Muscle of arm (tissue), 14 donors: ENCODE measurements at places on chromosomes 3 and 15. TPM values are rescaled to one million over a fixed set of nuclear protein-coding genes. Genes with fewer than 3 reads are reported as not detected.

The TBL1XR1 gene
- polyA plus RNA-seq: 62.1 TPM

The ALPK3 gene
- polyA plus RNA-seq: 67.0 TPM

The VEPH1 gene
- polyA plus RNA-seq: 2.6 TPM

The ZCWPW2 gene
- 2.3 TPM for polyA plus RNA-seq

The CLSTN2 gene
- 2.5 TPM for polyA plus RNA-seq

The RAD51 gene
- 8.0 TPM for polyA plus RNA-seq

The CPEB1 gene
- 1.0 TPM for polyA plus RNA-seq

The TAGLN3 gene
- 5.0 TPM for polyA plus RNA-seq

The NTRK3 gene
- 2.9 TPM for polyA plus RNA-seq

The RASL12 gene
- polyA plus RNA-seq: 11.9 TPM

GRCh38 chr15:43776718-43777266 lies at the start of gene ELL3:
TSS of gene ELL3 (minus strand) at chr15:43776966. CDS start at chr15:43776901, 65 bp downstream.
- no peak for DNase-seq

DNA sequence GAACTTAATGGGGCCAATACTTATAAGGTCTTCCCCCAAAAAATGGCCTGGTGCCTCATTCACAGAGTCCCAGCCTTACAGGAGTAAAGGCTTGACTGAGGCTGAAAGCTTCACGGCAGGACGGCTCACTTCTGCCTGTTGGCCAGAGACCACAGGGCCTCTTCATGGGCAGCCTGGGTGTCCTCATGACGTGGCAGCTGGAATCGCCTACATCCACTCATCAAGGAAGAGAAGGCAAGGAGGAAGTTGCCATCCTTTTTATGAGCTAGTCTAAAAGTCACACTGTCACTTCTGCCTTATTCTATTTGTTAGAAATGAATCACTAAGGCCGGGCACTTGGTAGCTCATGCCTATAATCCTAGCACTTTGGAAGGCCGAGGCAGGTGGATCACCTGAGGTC lies 89.3 kb upstream of the DGKG start:
- DNase-seq: no peak

- no peak for DNase-seq
Observed at GRCh38 chr3:7744850-7745249, 756.8 kb upstream of the LMCD1 start.

DNA sequence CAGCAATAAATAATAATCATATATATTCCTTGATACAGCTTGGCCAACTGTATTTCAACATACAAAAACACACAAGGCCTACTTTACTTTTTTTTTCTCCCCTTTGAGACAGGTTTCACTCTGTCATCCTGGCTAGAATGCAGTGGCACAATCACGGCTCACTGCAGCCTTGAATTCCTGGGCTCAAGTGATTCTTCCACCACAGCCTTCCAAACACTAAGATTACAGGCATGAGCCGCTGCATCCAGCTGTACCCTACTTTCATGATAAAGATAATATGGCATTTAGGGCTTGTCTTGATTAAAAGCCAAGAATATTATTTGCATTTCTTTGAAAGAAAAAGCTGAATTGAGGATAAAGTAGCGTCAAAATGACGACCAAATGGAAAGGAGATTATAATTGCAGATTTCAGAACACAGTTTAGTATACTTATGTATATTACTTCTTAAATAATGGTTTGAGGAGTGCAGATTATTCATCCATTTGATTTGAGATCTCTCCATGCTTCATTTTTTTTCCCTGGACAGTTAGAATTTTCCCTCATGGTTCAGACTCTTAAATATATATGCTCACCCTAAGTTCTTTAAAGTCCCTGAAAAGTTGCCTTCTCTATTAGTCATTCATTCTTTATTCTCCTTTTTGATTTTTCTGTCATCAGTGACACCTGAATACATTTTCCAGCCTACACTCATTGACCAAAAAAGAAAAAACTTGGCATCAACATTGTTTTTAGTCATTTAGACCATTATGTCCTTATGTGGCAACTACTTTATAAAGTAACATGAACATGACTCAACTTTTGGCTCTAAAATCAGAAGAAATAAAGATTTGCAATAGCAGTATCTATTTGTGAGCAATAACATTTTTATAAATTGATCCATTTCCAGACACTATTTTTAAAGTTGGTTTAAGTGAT lies 48.5 kb upstream of the MLF1 start:
- DNase-seq: no peak

GRCh38 chr3:148605521-148605920 lies 92.2 kb upstream of the AGTR1 start:
- DNase-seq: peak; percentile 45

DNA sequence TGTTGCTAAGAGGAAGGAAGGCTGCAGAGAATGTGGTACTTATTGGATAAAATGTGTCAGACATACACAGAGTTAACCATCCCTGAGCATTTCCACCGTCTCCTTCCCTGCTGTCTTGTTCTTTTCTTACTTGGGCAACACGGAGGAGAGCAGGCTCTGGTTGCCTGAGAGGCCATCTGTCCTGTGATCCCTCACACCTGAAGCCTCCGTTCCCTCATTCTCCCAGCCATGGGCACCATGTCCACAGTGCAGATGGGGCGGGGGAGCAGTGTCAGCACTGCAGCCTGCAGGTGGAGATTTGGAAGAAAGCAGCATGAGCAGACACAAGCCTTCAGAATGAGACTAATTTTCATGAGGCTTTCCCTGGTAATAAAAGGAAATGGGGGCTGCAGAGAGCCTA lies 133.7 kb downstream of the CHCHD6 start:
- DNase-seq: no peak

GRCh38 chr3:126451511-126451910 lies 24.2 kb downstream of the ZXDC start:
- DNase-seq: no peak

- no peak for DNase-seq
Observed at GRCh38 chr3:98869391-98869790, 32.1 kb downstream of the DCBLD2 start.

DNA sequence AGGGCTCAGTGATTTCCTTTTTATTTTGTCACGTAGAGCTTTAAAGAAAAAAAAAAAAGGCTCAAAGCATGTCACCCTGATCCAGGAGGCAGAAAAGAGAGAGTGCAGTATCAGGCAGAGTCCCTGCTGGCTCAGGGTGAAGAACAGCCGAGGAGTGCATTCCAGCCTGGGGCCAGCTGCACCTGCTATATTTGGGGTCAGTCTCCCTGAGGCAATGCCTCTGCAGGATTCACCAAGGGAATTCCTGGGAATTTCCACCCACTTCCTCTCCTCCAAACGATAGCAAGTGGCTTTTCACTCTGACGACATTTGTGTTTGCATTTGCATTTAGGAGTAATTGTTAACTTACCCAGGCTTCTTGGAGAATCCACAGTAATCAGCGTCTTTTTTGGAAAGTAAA lies 202.9 kb upstream of the CTNNB1 start:
- no peak for DNase-seq

DNA sequence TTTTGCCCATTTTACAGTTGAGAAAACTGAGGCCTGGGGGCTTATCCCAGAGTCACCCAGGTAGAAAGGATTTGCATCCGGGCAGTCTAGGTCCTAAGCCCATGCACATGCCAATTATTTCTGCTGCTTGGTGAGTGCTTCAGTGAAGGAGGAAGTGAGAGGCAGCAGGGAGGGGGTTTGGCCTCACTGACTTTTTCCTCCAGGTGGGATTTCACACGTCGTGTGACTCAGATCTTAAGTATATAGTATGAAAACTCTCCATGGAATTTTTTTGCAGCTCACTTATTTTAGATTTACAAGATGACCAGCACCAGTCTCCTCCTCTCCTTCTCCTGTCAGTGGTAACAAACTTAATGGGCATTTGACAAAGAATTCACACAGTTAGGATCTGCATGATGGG lies 4.6 kb downstream of the ITGA11 start:
- no peak for DNase-seq

GRCh38 chr15:92035961-92036360 lies 182.5 kb downstream of the SLCO3A1 start:
- no peak for DNase-seq

- no peak for DNase-seq
Observed at GRCh38 chr3:12445523-12446240, 38.6 kb upstream of the TSEN2 start.

GRCh38 chr3:13650210-13651056 lies 101.5 kb downstream of the FBLN2 start:
- DNase-seq: peak; percentile 77

- DNase-seq: peak; percentile 26
Observed at GRCh38 chr3:124275412-124275811, 283.5 kb upstream of the ROPN1 start.

DNA sequence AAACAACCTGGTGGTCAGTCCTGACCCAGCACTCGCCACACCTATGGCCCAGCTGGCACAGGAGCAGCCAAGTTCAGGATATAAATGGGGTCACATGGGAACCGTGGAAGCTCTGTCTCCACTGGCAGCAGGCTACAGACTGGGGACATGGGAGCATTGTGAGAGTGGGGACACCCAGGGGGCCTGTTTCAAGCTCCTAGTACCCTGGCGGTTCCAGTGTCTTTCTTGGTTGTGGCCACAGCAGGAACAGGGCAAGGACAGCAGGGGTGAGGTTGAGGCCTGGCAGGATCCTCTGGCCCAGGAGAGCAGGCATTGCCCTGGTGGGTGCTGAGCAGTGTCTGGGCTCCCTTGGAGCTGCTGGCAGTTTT lies 1.9 kb downstream of the CSK start:
- no peak for DNase-seq

DNA sequence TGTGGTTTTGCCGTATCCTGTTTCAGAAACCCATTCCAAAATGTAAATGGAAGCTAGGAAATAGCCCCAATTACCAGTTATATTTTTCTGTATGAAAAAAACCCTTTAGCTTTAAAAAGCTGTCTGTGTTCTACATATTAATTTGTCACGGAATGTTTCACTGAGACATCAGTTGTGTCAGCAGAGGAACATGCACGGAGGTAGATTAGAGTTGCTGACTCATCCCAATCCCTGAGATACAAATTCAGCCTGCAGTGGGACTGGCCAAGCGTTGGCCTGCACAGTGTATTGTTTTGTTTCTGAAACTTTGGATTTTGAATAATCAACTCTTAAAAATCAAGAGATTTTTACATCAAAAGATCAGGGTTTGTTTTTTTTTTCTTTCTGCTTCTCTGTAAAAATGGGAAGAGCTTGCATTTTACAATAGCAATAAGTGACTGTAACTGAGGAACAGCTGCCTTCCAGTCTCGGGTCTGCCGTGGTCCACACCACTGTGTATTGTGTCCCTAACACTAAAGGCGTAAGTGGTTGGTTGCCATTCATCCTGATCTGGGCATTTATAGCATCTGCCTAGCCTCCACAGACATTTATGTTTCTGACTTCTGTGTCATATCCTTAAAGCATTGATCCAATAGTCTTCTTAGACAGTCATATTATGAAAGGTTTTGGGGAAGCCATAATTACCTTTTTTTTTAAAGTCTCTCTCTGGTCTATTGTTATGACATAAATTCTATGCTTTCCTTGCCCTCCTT lies 218.1 kb downstream of the ADAMTSL3 start:
- no peak for DNase-seq

- no peak for DNase-seq
Observed at GRCh38 chr3:58383904-58384303, 49.7 kb downstream of the PDHB start.

GRCh38 chr15:68852461-68852860 lies 31.8 kb upstream of the ANP32A start:
- no peak for DNase-seq

DNA sequence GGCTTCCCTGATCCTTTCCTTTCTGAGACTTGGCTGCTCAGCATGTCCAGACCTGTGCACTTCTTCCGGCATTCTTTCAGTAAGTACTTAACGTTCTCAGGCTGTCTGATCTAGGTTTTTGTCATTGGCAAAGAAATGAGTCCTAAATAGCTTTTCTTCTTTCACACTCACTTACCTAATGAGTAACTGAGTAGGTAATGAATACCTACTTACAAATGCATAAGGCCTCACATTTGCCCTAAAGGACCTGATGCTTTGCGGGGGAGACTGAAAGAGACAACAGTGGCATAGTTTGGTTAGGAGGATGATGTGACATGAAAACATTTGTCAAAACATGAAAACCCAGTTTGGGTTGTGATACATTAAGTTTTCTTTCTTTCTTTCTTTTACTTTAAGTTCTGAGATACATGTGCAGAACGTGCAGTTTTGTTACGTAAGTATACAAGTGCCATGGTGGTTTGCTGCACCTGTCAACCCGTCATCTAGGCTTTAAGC lies 516.7 kb upstream of the CFAP20DC start:
- DNase-seq: no peak

DNA sequence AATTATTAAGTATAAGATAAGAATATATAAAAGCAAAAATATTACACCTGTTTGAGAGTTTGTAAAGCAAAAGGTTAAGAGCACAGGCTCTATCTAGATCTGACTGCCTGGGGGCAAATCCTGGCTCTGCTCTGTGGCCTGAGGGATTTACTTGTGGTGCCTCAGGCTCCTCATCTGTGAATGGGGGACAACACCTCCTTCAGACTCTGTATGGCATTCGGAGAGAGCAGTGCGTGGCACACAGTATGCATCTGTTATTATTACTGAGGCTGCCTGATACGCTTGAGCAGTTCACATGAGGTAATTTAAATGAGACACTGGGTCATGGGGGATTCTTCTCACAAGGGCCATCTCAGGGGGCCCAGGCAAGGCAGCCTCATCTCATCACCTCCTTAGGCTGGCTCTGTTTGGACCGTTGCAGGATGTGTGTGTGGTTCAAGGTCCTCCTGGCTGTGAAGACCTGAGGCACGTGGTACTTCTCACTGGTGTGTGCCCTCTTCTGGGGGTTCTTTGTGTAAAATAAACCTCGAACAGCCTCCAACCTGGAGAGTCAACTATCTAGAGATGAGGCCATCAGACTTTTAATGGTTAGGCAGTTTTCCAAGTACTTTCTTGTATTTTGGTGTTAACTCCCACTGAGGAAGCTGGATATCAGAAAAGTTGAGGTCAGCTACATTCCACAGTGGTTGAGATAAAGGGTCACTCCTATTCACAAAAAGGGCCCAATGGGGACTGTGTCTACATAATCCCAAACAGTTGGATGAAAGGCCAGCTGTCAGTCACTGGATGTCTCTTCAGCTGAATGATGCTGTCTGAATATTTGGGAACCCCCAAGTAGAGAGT lies 9.0 kb downstream of the GNB5 start:
- DNase-seq: no peak

DNA sequence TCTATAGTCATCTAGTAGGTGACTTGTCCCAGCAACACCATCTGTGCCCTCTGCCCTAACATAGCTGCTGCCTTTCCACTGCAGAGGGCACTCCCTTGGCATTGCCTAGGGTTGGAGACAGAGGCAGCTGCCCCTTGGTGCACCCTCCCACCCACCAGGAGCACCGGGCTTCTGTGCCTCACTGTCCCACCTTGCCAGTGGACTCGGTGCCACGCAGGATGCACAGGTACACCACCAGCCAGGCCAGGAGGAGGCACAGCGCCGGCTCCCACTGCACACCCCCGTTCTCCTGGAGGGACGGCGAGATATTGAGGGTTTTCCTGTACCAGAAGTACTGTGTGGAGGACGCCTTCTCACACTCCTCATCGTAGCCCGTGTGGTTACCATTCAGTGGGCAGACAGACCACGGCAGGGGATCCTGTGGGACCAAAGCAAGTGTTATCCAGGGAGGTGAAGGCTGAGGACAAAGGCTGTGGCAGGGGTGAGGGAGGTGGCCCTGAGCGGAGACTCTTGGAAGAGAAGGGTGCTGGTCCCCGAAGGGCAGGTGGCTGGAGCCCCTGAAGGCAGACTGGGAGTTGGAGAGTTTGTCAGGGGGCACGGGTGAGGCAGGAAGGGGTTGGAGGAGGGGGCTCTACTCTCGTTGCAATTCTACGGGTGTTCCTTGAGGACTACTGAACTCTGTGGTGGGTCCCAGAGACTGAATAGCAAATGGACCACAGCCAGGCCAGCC lies 20.6 kb downstream of the SLC6A20 start:
- no peak for DNase-seq
